Activated CD8-positive, alpha-beta memory T cell treated with anti-CD3 and anti-CD28 coated beads, Interleukin-2, amount 10 ng/mL, durations not matched to agents 7 days and 5 days (primary cell): ENCODE measurements at places on chromosomes 7 and 10. TPM values are rescaled to one million over a fixed set of nuclear protein-coding genes. Genes with fewer than 3 reads are reported as not detected.

DNA sequence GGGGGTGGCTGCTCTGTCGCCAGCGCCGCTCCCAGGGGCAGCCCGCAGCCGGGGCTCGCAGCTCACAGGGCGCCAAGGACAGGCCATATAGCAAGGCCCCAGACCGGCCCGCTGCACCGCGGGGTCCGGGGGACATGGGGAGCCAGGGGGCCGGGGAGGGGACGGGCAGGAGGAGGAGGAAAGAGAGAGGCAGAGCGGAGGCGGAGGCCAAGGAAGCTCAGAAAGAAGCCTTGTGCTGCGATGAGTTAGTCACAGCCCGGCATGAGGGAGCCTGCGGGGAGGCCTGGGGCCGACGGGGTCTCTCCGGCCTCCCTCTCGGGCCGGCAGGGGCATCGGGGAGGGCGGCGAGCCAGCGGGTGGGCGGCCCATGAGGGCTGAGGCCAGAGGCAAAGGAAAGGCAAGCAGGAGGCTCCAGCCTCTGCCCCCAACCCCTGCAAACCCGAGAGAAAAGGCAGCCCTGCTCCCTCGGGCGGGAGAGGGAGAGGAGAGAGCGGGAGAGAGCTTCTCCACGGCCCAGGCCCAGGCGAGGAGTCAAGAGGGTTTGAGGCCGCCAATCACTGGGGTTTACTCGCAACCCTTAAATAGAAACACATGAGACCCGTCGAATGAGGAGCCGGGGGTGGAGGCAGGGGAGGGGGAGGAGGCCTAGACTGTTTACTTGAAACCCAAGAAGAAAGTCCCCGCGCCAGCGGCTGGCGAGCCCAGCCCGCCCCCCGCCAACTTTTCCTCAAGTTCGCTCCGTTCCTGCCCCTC lies 167.9 kb downstream of the NEURL1 start:
- H3K27me3 ChIP-seq, result no peaks in the 10 kb centered on the region
- peak; percentile 73 for DNase-seq

GRCh38 chr10:90136731-90137316 lies 435.4 kb downstream of the KIF20B start:
- no peaks in the 10 kb centered on the region for H3K27me3 ChIP-seq
- no peaks in the 10 kb centered on the region for H3K4me1 ChIP-seq
- no peaks in the 10 kb centered on the region for H3K36me3 ChIP-seq
- no peak overlapping the region for H3K4me3 ChIP-seq

GRCh38 chr10:131931981-131932380 lies 31.2 kb downstream of the PPP2R2D start:
- peaks cover 7% of the 10 kb centered on the region for H3K36me3 ChIP-seq
- H3K4me1 ChIP-seq, result peaks cover 63% of the 10 kb centered on the region
- no peak for DNase-seq
- no peak overlapping the region for H3K4me3 ChIP-seq

- H3K27ac ChIP-seq, result no peak overlapping the region
- H3K27me3 ChIP-seq, result peaks cover 19% of the 10 kb centered on the region
- peak overlapping the region; percentile 53 for H3K4me3 ChIP-seq
- peaks cover 10% of the 10 kb centered on the region for H3K36me3 ChIP-seq
- H3K4me1 ChIP-seq, result peaks cover 54% of the 10 kb centered on the region
- peak; percentile 66 for DNase-seq
These were observed 250.2 kb downstream of the ELFN1 start for GRCh38 chr7:1920266-1920681.

DNA sequence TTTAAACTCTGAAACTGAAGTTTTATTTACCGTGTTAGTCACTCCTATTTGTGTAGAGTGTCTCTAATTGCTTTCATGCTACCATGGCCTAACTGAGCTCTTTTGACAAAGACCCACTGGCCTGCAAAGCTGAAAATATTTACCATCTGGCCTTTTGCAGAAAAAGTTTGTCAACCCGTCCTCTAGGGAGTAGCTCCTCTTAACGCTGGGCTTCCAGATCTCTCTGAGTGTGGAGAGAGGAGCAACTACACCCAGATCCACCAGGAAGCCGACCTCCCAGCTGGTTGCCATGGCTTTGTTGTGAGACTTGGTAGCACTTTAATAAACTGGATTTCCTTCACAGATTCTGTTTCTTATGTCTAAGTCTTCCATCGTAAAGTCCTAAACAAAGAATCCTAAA lies 4.2 kb upstream of the C10orf71 start:
- H3K27me3 ChIP-seq, result peaks cover 13% of the 10 kb centered on the region
- H3K36me3 ChIP-seq, result no peaks in the 10 kb centered on the region
- H3K4me3 ChIP-seq, result no peak overlapping the region
- H3K4me1 ChIP-seq, result peaks cover 12% of the 10 kb centered on the region
- no peak overlapping the region for H3K27ac ChIP-seq

GRCh38 chr10:113736576-113736975 lies 14.9 kb upstream of the PLEKHS1 start:
- H3K4me1 ChIP-seq, result no peaks in the 10 kb centered on the region
- peaks cover 4% of the 10 kb centered on the region for H3K36me3 ChIP-seq
- H3K4me3 ChIP-seq, result no peak overlapping the region
- no peak for DNase-seq
- peaks cover 3% of the 10 kb centered on the region for H3K27me3 ChIP-seq
- H3K27ac ChIP-seq, result no peak overlapping the region

DNA sequence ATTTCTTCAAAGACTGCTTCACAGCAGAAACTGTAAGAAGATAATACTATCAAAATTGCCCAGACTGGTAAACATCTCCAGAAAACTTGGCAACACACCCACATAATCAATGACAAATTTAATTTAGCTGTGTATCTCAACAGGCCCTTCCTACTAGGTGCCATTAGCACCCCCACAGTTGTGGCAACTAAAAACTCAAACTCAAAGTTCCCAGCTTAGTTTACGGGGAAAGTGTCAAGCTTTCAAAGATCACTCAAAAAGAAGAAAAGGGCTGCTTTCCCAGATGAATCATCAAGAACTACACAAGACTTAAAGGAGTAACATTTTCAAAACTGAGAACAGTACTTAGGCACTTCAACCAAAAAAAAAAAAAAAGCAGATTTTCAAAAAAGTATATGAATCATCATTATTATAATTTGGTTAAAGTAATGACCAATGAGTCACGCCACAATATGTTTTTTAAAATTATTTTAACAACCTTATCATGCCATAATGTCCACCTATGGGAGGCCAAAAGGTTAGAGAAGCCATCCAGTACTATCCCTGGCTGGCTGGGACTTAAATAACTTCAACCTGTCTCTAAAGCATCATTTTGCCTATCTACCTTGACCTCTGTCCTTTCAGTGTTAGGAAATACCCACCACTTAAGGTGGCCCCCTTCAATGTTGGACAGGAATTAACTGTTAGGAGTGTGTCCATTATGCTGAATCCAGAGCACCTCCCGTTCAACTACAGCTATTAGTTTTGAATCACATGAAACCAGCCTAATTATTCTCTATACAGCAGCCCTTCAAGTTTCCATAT lies 90.8 kb downstream of the ZFAND4 start:
- H3K27me3 ChIP-seq, result no peaks in the 10 kb centered on the region
- no peak overlapping the region for H3K4me3 ChIP-seq
- no peak for DNase-seq

DNA sequence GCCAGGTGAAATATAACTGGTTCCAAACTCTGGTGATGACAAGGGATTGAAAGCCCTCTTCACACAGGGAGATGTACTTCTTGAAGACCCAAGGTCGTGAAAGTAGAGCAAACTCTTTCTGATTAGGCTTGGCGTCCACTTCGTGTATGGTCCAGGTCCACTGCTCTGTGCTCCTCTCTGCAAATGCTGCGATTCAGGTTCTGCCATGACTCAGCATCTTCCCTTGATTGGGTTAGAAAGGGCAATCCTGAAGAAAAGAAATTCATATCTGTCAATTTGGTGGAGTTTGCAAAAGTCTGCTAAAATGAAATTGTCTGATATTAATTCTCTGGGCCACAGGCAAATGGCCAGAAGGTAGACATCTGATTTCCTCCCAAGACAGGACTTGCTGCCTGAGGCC lies 431.4 kb downstream of the ACTR3B start:
- DNase-seq, result no peak
- no peaks in the 10 kb centered on the region for H3K4me1 ChIP-seq
- H3K27me3 ChIP-seq, result no peaks in the 10 kb centered on the region
- no peak overlapping the region for H3K4me3 ChIP-seq
- no peaks in the 10 kb centered on the region for H3K36me3 ChIP-seq

- H3K36me3 ChIP-seq, result no peaks in the 10 kb centered on the region
- peaks cover 7% of the 10 kb centered on the region for H3K27me3 ChIP-seq
- no peak for DNase-seq
- no peak overlapping the region for H3K27ac ChIP-seq
- H3K4me3 ChIP-seq, result no peak overlapping the region
These were observed 19.4 kb downstream of the LDB3 start for GRCh38 chr10:86687750-86688149.

- no peaks in the 10 kb centered on the region for H3K4me1 ChIP-seq
- DNase-seq, result no peak
- H3K4me3 ChIP-seq, result no peak overlapping the region
- no peaks in the 10 kb centered on the region for H3K36me3 ChIP-seq
These were observed 269.0 kb downstream of the DIP2C start for GRCh38 chr10:420154-421121.

- no peak overlapping the region for H3K27ac ChIP-seq
- H3K36me3 ChIP-seq, result peaks cover 11% of the 10 kb centered on the region
- H3K4me3 ChIP-seq, result no peak overlapping the region
- H3K27me3 ChIP-seq, result no peaks in the 10 kb centered on the region
- DNase-seq, result no peak
- no peaks in the 10 kb centered on the region for H3K4me1 ChIP-seq
These were observed 18.1 kb downstream of the SLC35G1 start for GRCh38 chr10:93911866-93912265.

GRCh38 chr10:113681533-113682470 lies 2.1 kb downstream of the CASP7 start:
- H3K27me3 ChIP-seq, result no peaks in the 10 kb centered on the region
- peaks cover 48% of the 10 kb centered on the region for H3K36me3 ChIP-seq
- H3K27ac ChIP-seq, result peak overlapping the region; percentile 98
- peak; percentile 74 for DNase-seq

- H3K4me3 ChIP-seq, result no peak overlapping the region
- peaks cover 31% of the 10 kb centered on the region for H3K27me3 ChIP-seq
- no peak overlapping the region for H3K27ac ChIP-seq
- peak; percentile 69 for DNase-seq
- H3K36me3 ChIP-seq, result no peaks in the 10 kb centered on the region
- H3K4me1 ChIP-seq, result no peaks in the 10 kb centered on the region
These were observed 137.9 kb upstream of the MKI67 start for GRCh38 chr10:128263891-128264688.

- H3K36me3 ChIP-seq, result peaks cover 3% of the 10 kb centered on the region
- H3K27ac ChIP-seq, result no peak overlapping the region
- H3K27me3 ChIP-seq, result no peaks in the 10 kb centered on the region
- H3K4me3 ChIP-seq, result no peak overlapping the region
- no peak for DNase-seq
These were observed 84.9 kb upstream of the ZNF716 start for GRCh38 chr7:57364933-57365710.

GRCh38 chr7:149727899-149728476 lies 45.4 kb downstream of the ZNF467 start:
- DNase-seq, result no peak
- H3K27me3 ChIP-seq, result no peaks in the 10 kb centered on the region
- no peak overlapping the region for H3K4me3 ChIP-seq
- H3K4me1 ChIP-seq, result no peaks in the 10 kb centered on the region
- no peak overlapping the region for H3K27ac ChIP-seq
- H3K36me3 ChIP-seq, result no peaks in the 10 kb centered on the region

The WDFY4 gene
- total RNA-seq, result not detected

The AKR1B15 gene
- total RNA-seq, result not detected

The VTI1A gene
- 54.6 TPM for total RNA-seq

The SORCS1 gene
- not detected for total RNA-seq

The CALML3 gene
- not detected for total RNA-seq

The OR2A7 gene
- 1.4 TPM for total RNA-seq

The ZNF33A gene
- total RNA-seq, result 21.4 TPM
